Central memory CD4-positive, alpha-beta T cell (primary cell): ENCODE measurements at places on chromosomes 1 and 21.

DNA sequence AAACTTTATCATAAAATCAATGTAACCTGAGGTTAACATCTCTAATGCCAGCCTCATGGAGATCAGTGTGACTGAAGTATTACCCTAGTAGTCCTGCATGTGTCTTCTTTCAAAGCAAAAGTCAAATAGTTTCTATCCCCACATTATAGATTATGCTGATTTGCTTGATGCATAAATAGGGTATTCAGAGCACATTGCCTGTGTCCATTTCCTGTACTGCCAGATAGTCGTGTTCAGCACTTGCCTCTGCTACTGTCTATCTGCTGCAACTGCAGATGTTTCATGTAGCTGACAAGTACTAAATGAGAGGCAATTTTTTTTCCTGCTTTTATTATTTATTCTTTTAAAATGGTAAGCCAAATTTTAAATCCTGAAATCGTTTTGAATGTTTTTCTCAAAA, 348.7 kb downstream of the CHRM3 start:
- no peak for DNase-seq

DNA sequence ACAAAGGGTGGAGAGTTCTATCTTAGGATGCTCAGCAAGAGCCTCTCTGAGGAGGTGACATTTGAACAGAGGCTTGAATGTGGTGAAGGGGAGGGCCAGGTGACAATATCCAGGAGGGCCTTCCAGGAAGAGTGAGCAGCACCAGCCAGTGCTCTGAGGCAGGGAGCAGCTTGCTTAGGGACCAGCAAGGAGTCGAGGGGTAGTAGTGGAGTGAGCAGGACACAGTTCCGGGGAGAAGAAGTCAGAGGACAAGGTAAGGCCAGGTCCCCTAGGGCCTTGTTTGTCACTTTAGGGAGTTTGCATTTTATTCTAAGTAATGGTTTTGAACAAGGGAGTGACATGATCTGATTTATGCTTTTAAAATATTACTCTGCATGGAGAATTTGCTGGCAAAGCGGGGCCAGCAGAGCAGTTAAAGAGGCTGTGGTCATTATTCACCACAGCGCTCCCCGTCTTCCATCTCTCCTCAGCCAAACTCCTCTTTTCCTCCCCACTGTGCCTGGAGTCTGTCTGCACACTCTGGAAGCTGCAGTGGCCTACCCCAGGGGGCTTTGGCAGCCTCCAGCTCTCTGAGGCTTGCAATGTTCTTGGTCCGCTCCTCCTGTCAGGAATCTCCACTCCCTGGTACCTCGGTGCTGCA, 17.0 kb upstream of the CSF1 start:
- no peak for DNase-seq

GRCh38 chr21:33208534-33208933, 21.2 kb upstream of the IFNAR2 start:
- DNase-seq: no peak

GRCh38 chr1:48678710-48679505, 97.8 kb downstream of the BEND5 start:
- DNase-seq: no peak

- no peak for DNase-seq
Observed at GRCh38 chr1:44407430-44408211, 2.6 kb downstream of the RNF220 start.

GRCh38 chr1:159786966-159787365, 6.2 kb downstream of the DUSP23 start:
- no peak for DNase-seq

DNA sequence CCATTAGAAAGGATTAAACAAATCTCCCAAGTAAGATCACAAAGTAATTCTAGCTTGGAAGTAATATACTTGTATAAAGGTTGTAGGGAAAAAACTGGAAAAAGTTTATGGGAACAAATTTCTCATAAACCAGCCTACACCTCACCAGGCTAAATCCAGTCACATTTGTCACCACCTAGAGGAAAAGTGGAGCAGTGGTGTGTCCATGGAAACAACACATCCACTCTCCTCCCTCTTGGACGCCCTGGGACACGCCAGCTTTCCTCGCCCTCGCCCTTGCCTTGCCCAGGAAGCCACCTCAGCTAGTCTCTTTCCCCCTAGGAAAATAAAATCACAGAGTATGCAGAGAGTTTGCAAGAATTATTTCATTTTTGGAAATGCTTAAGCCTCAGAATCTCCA, 2.2 kb downstream of the PALMD start:
- DNase-seq: no peak

- DNase-seq: no peak
Observed at GRCh38 chr1:78447086-78447485, 43.7 kb upstream of the PTGFR start.

GRCh38 chr1:113765306-113766230, 6.3 kb upstream of the PHTF1 start:
- DNase-seq: no peak

GRCh38 chr1:242544071-242544470, 19.6 kb upstream of the PLD5 start:
- DNase-seq: no peak

DNA sequence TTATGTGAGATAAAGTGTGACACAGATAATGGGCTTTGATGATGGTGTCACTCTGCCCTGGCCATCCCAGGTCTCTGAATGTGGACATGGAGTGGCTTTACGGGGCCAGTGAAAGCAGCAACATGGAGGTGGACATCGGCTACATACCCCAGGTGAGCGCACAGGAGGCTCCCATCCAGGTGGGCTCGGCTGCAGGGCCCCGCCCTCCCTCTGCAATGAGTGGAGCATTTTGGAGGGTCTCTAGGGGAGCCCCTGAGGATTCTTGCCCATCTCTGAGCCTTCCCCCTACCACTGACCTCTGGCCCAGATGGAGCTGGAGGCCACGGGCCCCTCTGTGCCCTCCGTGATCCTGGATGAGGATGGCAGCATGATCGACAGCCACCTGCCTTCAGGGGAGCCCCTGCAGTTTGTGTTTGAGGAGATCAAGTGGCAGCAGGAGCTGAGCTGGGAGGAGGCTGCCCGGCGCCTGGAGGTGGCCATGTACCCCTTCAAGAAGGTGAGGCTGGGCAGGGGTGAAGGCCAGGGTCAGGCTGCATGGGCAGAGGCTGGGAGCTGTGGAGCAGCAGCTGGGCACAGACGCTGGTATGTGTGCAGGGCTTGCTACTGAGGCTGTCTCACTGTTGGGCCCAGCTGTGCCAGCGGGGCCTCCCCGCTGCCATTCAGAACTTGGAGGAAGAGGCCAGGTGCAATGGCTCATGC, 8.2 kb upstream of the MTFR1L start:
- DNase-seq: no peak

DNA sequence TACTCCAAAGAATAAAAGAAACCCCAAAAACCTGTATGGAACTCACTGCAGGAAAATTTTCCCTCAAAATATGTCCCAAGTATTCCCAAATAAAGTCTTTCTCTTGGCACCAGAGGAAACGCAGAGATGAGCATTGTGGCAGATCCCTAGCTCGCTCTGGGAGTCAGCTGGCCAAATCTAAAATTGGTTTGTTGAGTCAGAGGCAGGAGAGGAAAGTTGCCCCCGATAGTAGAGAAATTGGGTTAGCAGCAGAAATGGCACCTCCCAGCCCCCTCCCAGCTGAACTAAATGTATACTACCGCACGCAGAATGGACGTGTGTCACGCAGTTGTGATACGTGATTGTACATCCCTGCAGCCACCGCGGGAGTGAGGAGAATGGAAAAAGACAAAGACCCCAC, 39.9 kb upstream of the TARBP1 start:
- no peak for DNase-seq

DNA sequence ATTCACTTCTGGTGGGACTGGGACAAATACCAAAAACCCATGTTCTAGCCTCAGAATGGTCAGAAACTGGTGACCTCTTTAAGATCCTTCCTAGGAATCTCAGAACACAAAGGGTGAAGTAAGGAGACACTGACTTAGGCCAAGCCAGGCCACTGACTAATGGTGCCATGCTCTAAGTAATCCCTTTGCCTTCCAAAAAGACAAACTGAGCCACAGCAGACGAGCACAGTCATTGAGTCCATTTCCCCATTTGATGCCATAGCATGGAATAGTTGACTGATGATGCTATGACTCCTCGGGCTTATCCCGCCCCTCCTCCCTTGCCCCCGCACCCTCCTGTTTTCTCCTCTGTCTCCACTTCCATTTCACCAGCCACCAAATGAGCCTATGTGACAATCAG, 145.8 kb upstream of the ZNF648 start:
- DNase-seq: no peak
